ENCODE measurements at places on chromosomes 6 and 20.

- DNase-seq, result no peak
Observed at GRCh38 chr20:62644044-62644795, 1.9 kb downstream of the SLCO4A1 start.

- no peak for DNase-seq
Observed at GRCh38 chr6:43076464-43077332, 584 bp downstream of the PTK7 start.

DNA sequence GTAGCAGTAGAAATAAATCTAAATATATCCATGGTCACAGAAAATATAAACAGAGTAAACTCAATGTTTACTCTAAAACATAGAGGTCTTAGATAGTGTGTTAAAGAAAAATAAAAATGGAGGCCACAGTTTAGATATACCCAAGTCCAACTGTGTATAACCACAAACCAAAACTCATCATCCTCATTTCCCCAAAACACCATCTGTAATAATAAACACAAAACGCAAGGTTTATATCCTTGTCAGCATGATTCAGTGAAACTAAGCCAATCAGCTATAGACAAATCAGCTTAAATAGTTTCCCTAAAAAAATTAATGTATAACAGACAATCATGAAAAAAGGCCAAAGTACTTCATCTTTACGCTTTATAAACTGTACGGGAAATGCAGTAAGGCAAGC lies 2.7 kb upstream of the HACE1 start:
- DNase-seq, result no peak

- no peak for DNase-seq
Observed at GRCh38 chr6:117444600-117444999, 18.9 kb upstream of the ROS1 start.

DNA sequence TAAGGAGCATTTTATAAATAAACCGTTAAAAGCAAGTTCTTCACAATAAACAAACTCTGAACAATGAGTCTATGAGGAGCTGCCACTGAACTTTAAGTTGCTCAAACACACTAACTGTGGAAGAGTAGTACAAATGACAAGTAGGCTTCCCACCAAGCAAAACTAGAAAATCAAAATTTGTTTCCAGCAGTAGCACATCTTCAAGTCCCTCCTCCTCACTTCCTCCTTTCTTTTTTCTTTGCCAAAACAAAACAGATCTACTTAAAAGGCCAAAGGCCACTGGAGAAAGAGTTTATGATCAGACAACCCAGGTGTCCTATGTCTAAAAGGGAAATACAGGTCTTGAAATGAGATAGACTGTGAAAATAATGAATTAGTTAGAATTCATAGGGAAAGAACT lies 17.1 kb upstream of the FAM135A start:
- DNase-seq, result no peak

- no peak for DNase-seq
Observed at GRCh38 chr6:33675968-33676367, 35.5 kb downstream of the UQCC2 start.

GRCh38 chr6:22569281-22570184 lies at the start of gene HDGFL1:
HDGFL1 (plus strand) TSS chr6:22569566; CDS start chr6:22569576, 10 bp downstream.
- DNase-seq, result no peak

DNA sequence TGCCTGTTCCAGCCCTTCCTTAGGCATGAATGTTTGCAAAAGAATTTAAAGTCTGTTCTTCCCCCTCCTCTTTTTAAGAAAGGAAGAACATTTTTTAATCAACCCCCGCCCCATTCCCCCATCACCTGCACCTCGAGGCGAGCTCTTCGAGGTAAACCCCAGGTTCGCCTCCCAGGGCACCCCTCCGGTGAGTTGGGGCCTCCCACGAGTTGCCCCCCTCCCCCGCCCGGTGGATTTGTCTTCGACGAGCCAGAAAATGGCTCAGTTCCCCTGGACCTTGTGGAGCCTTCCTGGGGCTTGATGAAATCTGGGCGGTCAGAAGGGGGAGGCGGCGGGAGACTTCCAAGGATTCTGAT lies 256 bp upstream of the OVOL2 start:
- no peak for DNase-seq

DNA sequence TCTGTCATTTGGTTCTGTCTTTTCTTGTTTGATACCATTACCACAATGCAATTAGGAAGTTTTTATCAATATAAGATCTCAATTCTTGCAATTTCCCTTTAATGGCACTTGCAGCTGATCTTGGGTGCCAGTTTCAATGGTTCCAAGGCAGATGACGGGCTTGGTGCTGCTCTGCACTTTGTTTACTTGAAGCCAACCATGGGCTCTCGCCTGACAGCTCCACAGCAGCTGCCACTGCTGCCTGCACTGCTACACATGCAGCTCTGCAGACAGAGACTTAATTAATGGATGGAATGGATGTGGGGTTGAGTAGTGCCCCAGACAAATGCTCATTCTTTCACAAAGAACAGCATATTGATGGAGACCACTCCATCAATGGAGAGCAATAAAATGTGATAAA lies 1024.3 kb upstream of the EPHA7 start:
- DNase-seq, result no peak

- DNase-seq, result no peak
Observed at GRCh38 chr20:24648481-24648880, 179.1 kb downstream of the SYNDIG1 start.
